ENCODE measurements at places on chromosomes 2 and 18. TPM values are rescaled to one million over a fixed set of nuclear protein-coding genes. Genes with fewer than 3 reads are reported as not detected.
A peak's percentile ranks its signal among the peaks of the same experiment; 100 is the strongest.

GRCh38 chr18:37537868-37538525, 27.6 kb downstream of the CELF4 start:
- DNase-seq: peak; percentile 35

LRRTM4 gene
- total RNA-seq: not detected

CYS1 gene
- 0.26 TPM for total RNA-seq

DNA sequence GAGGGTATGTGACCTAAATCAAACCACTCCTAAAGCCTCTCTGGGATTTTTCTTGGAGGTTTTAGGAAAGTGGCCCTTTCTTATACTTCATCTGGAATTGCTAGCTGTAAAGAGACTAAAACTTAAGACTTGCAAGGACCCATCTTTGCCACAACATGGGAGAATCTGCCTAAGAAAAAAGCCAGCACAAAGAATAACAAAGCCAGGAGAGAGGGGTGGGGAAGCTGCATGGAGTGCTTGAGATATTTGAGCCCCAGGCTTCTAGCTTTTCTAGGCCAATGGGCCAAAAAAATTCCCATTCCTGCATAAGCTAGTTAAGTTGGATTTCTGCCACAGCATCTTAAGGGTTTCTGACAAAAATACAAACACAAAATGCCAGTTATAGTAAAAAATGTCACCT, 38.5 kb upstream of the LYPD6 start:
- no peak for DNase-seq

POLR1B gene
- 40.8 TPM for total RNA-seq

GRCh38 chr2:133791191-133791590, 222.9 kb upstream of the NCKAP5 start:
- DNase-seq: peak; percentile 26

DNA sequence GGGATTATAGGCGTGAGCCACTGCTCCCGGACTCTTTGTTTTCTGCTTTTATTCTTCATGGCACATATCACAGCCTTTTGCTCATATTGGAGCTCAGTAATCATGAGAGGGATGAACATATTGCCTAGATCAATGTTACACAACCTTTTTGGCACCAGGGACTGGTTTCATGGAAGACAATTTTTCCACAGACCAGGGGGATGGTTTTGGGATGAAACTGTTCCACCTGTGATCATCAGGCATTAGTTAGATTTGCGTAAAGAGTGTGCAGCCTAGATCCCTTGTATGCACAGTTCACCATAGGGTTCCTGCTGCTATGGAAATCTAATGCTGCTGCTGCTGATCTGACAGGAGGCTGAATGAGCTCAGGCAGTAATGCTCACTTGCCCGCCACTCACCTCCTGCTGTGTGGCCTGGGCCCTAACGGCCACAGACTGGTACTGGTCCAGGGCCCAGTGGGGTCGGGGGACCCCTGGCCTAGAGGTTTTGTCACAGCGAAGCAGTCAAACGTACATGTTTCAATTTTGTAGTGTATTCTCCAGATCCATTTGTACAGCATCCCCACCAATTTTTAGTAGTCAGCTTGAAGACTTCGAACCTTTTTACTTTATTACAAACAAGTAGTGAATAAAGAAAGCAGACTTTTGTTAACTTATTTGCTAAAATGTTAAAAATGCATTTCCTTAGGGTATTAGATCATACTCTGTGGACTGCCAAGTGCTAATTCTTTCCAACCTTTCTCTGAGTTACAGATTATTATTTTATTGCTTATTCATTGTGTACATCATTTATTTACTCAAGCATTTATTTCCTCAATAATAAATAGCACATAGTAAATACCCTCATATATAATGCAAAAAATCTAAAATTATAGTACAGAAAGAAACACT, 6.2 kb downstream of the DAW1 start:
- DNase-seq: no peak

CCDC68 gene
- 4.2 TPM for total RNA-seq

DNA sequence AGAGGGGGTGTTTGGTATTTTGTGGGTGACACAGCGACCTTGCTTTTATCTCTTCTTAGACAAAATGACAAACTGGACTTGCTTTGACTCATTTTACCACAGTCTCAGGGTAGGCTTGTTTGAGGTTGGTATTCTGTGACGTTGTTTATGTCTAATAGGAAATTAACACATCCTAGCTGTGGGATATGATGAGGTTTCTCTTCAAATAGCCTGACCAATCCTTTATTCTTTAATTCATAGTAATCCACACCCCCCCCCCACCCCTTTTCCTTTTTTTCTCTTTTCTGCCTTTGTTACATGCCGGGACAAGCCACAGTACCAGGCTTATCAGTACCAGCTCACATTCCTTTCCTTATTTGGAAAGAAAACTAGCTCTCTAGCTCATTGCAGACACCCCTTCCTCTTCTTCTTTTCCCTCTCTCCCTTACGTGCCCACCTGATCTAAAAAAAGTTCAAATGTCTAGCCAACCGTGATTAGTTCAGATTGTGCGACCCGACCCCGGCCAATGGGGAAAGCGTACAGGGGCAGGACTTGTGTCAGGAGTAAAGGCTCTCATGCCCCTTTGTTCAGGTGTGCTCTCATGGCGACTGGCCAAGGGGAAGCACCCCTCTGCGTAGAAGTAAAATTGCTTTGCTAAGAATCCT, 52.2 kb upstream of the PTPRM start:
- DNase-seq: peak; percentile 93

GRCh38 chr2:12203528-12203927, 457.1 kb downstream of the LPIN1 start:
- no peak for DNase-seq

- DNase-seq: no peak
Measured at GRCh38 chr2:23912054-23912453, 14.9 kb downstream of the ATAD2B start.

DNA sequence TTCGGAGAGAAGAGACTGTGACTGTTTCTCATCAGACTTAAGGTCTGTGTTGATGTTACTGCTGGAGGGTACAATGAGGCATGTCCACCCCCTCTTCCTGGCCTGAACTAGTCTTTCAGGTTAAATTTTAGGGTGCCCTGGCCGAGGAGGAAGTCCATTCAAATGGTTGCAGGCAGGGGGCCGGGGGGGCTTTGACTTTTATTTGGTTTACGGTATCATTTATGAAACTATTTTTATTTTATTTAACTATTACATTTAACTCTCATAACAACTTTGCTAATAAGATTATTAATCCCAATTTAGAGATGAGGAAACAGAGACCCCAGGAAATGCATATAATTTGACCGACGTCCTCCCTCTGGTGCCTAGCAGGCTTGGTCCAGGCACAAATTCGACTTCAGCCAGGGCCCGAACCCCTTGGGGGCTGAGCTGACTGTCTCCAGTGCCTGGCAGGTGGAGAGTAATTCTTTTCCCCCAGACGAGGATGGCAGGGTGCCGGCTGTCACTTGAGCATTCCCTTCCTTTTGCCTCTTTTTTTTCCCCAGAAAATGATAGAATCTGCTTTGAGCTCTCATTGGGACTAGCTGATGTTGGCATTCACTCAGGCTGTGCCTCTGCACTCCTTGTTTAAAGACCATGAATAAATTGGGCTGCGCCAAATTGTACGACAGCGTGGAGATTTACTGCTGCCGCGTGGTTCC, 255.3 kb upstream of the SALL3 start:
- DNase-seq: no peak

GRCh38 chr2:72361042-72361441, 213.4 kb upstream of the CYP26B1 start:
- DNase-seq: no peak

DNA sequence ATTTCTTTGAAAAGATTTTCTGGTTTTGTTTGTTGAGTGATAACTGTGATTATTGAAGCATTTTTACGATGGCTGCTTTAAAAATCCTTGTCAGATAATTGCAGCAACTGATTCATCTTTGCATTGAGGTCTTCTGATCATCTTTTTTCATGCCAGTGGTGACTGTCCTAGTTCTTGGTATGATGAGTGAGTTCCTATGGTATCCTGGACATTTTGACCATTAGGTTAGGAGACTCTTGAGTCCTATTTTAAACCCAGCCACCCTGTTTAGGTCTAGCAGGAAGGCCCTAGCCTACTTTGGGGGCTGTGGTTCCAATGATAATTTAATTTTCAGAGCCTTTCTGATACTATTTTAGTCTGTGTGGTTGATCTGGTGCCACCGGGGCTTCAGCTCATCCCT, 72.7 kb upstream of the REV1 start:
- DNase-seq: no peak

- no peak for DNase-seq
Measured at GRCh38 chr2:162473986-162474385, 130.1 kb downstream of the GCA start.

ARHGEF4 gene
- 107 TPM for total RNA-seq

- no peak for DNase-seq
Measured at GRCh38 chr2:46999857-47000678, 84.5 kb upstream of the MCFD2 start.

- DNase-seq: peak; percentile 72
Measured at GRCh38 chr2:158756976-158757375, 38.1 kb upstream of the DAPL1 start.

DNA sequence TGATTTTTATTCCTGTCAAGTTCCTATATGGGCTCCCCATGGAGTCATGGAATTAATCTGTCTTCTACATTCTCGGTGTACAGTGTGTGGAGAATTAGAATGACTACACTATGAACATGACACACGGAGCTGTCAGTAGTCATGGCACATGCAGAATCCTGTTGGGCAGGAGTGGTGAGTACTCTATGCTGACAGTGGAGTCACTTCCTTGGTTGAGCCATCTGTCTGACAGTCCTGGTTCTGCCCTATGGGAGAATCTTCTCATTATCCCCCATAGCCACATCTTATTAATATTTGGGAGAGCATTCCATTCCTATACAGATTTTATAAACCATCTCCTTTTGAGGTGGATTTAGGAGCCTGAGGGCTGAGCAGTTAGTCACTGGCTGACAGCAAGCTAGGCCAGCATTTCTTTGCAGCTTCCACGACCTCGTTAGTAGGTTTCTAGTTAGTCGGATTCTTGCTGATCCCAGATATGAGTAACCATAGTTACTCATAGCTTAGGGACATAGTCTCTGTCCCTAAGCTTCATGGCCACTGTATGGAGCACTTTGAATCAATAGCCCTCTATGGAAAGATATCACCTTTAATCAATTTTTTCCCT, 90.6 kb downstream of the MDH1 start:
- peak; percentile 90 for DNase-seq

DNA sequence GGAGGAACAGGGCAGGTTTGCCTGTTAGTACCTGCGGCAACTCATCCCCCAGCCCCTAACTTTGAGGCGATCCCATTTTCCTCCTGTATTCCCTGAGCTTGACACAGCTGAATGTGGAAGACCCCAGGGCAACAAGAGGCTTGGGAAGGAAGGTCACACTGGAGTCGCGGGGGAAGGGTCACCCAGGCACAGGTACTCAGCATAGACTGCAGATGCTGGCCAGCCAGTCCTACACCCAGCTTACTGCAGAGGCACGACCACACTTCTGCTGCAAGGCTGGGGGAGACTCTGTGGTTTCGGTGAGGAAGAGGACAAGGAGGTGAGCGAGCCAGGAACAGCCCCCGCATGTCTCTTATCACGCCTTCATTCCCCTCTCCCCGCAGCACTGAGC, 91.5 kb downstream of the MALT1 start:
- DNase-seq: no peak

GRCh38 chr2:237254911-237255578, 158.9 kb downstream of the COL6A3 start:
- DNase-seq: peak; percentile 55

GRCh38 chr2:230230087-230230486, 4.6 kb downstream of the SP140 start:
- DNase-seq: peak; percentile 71

SYT4 gene
- total RNA-seq: not detected

GRCh38 chr2:114642166-114642770, 199.8 kb downstream of the DPP10 start:
- peak; percentile 8 for DNase-seq

TXNDC2 gene
- under 0.01 TPM for total RNA-seq

DYNC2LI1 gene
- total RNA-seq: 8.2 TPM

RALB gene
- 52.7 TPM for total RNA-seq

DNA sequence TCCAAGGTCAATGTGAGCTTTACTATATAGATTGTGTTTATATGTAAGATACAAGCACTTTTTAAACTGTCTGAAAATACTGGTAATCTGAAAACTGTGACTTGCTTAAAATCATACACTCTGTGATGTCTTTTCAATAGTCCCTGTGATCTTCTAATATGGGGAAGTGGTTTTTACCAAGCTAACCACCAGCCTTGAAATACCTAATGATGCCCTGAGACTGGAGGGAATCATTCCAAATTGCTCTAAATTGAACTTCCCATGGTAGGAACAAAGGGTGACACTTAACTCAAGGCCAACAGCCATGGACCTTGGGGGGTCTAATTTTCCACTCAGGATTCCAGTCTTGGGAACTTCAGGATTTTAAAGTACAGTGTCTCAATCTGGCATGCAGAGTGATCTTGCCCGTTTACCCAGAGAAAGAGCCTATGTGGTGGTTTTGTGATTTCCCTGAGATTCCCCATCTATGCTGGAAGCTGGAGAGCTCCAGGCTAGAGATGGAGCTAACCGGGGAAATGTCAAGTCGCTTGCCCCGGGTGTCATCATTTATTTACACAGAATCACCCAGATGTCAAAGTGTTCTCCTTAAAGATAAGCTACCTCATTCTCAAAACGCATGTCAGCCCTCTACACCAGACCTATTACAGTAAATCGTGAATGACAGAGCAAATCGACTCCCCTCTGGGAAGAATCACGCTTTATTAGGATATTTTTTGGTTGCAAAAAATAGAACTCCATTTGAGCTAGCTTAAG, 198.5 kb downstream of the SP3 start:
- DNase-seq: no peak

GRCh38 chr2:112623913-112624777, 21.6 kb upstream of the SLC20A1 start:
- DNase-seq: peak; percentile 98

DNA sequence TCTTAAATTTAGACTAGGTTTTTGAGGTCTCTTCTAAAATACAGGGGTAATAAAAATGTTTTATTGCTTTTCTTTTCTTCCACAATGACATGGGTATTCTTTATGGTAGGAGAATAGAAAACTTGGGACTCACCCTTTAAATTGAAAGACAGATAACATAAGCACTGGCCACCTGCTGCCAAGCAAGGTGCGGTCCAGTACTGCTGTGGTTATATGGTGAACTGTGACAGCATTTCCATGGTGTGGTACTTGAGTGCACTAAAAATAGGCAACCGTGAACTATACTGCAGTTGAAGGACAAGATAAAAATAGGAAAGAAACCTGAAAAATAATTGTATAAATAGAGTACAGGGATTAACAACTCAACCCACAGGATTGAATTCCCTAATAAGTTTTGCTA, 54.4 kb upstream of the GRB14 start:
- DNase-seq: no peak

DNA sequence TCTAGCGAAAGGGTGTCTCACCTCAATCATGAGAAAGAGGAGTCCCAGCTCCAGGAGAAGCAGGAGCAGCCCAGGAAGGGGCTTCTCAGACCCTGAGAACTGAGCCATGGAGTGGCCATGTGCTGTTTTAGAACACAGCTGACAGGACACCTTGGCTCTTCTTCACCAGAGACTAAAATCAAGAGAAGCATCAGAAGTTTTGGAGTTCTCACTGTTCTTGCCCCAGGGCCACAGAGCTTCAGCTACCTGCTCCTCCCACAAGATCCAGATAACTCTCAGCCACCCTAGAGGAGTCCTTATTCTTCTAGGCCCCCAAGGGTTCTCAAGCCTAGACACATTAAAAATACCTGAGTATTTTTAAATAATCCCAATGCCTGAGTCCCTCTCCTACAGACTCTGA, 99.6 kb upstream of the ATP8B1 start:
- DNase-seq: no peak

- no peak for DNase-seq
Measured at GRCh38 chr2:199148076-199148845, 309.5 kb downstream of the SATB2 start.

NAT8 gene
- total RNA-seq: not detected

C1GALT1C1L gene
- total RNA-seq: not detected

- DNase-seq: peak; percentile 26
Measured at GRCh38 chr2:98749066-98749450, 18.1 kb upstream of the MGAT4A start.

Measured in bronchial epithelial cell (primary cell).